ENCODE measurements at places on chromosomes 12 and 14.

DNA sequence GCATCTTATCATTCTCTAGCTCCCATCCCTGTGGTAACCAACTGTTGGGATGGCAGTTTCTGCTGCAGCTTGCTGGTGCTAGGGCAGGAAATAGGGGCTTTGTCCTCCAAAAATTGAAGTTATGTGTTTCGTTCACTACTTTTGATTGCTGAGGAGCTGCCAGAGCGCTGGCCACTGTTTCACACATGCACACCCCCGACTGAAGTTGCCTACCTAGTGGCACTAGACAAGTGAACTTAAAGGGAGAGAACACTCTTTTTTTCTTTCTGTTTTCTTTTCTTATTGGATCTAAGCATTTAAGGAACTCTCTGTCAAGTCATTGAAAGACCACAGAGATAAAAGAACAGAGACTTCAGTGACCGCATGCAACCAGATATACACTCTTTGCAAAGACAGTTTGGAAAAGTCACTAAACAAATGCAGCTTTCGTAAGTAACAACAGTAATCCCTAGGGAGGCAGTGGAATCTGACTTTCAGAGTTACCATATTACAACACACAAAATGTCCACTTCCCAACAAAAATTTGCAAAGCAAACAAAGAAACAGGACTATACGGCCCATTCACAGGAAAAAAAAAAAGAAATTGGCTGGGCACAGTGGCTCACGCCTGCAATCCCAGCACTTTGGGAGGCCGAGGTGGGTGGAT is 12.0 kb downstream of the TFCP2 start:
- no peak for DNase-seq

DNA sequence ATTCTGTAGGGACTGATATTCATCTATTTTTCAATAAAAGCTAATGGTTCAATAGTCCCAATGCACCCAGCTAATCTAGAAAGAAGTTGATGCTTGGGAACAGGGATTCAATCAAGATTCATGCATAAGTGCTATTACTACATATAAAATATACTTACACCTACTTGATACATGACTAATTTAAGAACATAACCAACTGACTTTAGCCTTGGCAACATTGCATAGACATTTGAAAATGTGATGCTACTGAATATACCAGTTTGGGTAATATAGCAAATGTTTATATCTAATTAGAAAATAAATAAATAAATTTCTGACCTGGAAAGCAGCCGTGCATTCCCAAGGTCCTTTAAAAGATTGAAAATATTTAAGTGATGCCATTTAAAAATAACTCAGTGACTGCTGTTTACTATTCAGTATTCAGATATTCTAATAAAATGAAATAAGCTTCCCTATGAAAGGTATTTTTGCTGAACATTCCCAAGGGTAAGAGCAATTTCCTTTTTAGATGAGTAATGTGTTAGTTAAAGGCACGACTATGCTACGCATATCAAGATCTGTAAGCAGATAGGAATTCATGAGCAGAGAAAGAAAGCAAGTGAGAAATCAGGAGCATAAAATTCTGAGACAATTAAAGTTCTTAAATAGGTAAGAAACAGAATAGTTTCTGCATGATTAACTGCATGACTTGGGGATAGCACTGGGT is 160.6 kb upstream of the SYT1 start:
- DNase-seq = peak; percentile 15

DNA sequence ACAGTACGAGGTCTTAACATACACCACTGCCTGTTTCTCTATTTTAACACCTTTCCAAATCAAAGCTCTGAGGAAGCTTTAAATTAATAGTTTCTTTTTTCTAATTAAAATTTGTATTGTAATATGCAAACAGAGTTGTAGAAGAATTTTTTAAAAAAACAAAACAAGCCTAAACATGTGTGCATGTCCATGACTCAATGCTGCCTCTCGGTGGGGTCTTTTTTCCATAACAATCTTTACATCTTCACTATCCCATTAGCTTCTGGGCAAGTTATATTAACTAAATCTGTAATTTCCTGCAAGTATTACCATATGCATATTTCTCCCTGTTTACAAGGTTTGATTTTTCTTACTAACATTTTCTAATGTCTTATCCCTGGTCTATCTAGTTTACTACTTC is 143.9 kb upstream of the NAV3 start:
- DNase-seq = no peak

GRCh38 chr12:101596172-101596571 is 1.4 kb downstream of the MYBPC1 start:
- no peak for DNase-seq

DNA sequence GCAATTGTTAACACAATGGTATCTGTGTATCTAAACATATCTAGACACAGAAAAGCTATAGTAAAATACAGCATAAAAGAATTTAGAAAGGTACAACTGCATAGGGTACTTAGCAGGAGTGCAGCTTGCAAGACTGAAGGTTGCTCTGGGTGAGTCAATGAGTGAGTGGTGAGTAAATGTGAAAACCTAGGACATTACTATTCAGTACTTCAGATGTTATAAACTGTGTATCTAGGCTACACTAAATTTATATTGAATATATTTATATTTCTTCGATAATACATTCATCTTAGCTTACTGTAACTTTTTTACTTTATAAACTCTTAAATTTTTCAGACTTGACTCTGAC is 409.0 kb upstream of the DCN start:
- no peak for DNase-seq

DNA sequence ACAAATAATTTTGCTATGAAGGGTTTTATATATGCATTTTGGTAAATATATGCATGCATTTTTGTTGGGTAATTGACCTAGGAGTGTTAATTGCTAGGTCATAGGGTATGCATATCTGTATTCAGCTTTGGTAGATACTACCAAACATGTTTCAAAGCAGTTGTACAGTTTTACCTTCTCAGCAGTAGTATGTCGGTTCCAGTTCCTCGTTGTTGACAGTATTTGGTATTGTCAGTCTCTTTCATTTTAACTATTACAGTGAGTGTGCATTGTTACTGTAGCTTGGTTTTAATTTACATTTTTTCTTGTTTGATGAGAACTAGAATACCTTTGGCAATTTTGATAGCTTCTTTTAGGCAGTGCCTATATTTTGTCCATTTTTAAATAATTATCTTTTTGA is 98.9 kb downstream of the ARID2 start:
- no peak for DNase-seq

DNA sequence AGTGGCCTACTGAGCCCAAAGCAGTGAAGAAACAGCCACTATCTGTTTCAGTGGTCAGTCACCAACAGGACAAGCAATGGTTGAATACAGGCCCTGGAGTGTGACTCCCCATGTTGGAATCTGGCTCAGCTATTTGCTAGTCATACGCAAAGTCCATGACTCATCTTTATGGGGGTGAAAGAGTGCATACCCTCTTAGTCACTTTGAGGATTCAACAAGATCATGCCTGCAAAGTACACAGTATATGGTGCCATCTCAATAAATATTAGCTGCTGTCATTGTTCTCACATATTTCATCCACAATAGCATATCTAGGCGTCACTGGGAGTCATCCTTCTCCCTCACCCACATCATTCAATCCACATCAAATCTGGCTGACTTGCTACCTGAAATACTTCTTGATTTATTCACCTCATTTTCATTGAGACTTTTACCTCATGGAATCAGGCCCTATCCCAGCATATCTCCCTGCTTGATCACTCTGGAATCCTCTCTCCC is 26.4 kb upstream of the STAB2 start:
- peak; percentile 89 for DNase-seq

DNA sequence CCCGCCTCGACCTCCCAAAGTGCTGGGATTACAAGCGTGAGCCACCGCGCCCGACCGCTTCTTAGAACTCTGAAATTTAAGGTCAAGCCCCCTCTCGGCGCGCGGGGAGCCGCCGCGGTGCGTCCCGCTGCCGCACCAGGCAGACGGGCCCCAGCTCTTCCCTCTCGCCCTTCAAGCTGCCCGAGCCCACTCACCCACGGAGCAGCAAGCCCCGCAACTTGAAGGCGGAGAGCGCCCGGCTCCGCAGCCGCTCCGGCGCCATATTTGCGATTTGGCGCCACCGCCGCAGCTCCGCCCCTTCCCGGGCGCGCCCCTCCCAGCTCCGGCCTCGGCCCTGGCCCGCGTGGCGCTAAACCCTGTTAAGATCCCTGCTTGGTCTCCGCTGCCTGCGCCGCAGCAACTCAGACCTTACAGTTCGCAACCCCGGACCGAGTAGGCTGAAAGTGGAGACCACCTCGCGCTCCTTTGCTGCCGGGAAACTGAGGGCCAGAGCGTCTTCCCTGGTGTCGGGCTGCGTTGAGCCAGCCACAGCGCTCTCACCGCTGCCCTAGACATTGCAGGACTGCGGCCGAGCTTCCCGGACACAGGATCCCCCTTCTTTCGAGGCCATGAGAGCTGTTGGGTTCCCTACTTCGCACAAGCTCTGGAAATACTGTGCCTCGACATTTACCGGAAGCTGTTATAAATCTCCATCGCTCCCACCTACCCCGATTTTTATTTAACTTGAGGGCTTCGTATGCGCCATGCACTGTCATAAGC is at the start of gene POLE2:
POLE2 (minus strand) TSS at position 273 of the 759 bp plus-strand sequence; CDS start at position 262, 11 bp downstream.
- peak; percentile 71 for DNase-seq

DNA sequence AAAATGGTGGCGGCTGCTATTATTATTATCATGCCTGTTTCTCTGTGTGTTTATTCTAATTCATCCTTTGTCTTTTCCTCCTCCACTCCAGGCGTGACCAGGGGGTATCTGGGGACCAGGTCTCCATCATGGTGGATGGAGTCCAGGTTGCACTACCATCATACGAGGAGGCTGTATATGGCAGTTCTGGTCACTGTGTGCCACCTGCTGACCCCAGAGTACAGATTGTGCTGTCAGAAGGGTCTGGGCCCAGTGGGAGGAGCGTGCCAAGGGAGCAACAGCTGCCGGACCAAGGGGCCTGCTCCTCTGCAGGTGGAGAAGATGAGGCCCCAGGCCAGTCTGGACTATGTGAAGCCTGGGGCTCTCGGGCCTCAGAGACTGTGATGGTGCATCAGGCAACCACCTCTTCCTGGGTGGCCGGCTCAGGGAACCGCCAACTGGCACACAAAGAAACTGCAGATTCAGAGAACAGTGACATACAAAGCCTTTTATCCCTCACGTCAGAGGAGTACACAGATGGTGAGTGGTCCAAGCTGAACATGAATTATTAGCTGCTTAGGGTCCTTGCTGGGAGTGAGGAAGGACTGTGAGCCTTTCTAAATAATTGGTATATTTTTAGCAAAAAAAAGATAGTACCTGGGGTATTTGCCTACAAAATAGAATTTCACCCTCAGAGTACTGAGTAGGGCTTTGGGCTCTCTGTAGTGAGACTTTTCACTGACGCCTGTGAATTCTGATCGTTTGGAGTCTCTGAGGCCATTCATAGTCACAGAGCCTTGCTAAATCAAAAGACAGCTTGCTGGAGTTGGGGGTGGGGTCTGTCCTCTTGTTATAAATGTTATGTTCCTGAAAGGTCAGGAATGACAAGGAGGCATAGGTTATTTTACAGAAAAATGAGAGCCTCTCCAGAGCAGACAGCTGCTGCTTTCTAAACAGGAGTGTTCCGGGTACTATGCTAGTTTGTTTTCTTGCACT is 58.1 kb upstream of the SRSF5 start:
- DNase-seq = no peak

- DNase-seq = no peak
Observed at GRCh38 chr14:86723254-86723624, 1193.3 kb downstream of the FLRT2 start.

- DNase-seq = no peak
Observed at GRCh38 chr12:117966511-117966910, 2.3 kb downstream of the KSR2 start.

DNA sequence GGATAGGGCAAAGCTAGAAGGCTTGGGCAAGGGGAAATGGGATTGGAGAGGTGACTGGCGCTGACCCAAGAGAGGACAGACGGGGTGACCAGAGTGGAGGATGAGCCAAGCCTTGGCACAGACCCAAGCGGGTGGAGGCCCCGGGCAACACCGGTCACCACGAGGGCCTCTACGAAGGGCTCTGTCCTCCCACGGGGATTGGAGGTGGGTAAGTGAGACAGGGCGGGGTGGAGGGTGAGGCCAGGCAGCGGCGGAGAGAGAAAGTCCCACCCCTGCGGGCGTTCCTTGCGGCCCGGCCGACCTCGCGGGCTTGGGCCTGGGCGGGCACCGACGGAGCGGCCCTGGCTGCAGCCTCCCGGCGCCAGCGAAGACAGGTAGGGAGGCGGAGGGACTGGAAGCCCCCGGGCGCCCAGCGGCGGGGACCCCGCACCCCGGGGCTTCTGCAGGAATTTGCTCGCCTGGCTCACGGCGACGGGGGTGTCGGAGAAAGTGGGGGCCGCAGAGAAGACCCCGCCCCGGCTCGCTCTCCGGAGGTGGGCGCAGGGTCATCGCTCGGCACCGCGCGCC is at the start of gene PAPLN:
PAPLN (plus strand) TSS at position 288 of the 567 bp plus-strand sequence. CDS start 2,273 bp downstream, outside the sequence.
- no peak for DNase-seq

- no peak for DNase-seq
Observed at GRCh38 chr14:35571598-35571997, 37.6 kb downstream of the INSM2 start.

GRCh38 chr12:125533434-125534029 is 468.3 kb downstream of the AACS start:
- no peak for DNase-seq

DNA sequence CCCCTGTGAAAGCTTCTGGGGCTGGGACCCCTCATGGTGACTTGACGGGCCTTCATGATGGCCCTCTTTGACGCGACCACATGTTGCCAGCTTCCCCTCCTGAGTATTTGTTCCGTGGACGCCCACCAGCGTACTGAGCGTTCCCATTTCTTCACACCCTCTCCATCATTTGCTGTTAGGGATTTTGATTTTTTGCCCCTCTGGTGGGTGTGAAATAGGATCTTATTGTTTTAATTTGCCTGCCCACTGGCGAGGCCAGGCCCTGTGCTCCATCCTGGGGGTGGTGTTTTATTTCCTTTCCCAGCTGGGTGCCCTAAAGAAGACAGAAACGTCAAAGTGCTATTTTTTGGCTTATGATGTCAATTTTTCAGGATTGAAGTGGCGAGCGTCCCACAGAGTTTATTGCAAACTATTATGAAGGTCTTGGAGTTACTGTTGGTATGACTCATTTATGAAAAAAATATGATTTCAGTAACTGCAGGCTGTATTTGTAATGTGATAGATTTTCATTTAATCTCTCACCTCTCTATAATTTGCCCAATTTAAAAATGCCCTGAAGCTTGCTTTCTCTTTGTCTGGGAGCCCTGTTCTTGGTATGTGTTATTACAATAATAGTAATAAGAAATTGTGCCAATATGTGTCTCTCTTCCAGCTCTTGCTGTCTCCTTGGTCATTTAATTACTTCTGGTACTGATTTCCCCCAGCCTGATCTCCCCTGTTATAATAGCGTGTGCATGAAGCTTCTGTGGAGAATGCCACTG is 99.6 kb downstream of the SLC25A47 start:
- DNase-seq = no peak

DNA sequence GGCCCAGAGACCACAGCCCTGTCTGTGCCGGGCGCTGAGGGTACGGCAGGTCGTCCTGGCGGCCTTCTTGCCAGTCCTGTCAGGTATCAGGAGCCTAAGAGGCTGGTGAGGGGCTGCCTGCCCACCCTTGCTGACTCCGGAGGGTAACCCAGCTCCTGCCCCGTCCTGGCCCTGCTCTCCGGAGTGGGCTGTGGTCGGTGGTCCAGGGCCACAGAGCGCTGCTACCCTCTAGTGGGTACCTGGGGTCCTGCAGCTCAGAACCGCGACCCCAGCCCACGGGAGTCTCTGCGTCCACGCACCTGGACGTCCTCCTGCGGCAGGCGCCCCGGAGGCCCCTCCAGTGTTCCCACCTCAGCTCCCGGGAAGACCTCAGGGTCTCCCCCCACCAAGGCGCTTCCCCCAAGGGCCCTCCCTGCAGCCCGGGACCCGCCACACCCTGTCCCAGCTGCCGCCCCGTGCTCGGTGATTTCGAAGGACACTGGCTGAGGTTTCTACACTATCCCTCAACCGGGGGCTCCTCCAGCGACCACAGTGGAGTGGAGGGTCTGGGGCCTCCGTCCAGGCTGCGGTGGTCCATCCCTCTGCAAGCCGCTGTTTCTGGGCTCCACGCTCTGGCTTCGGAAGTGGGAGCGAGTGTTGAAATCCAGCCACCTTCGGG is 75.9 kb upstream of the FBRSL1 start:
- DNase-seq = no peak
